Naive B cell (primary cell): ENCODE measurements at places on chromosomes 1 and 21.

DNA sequence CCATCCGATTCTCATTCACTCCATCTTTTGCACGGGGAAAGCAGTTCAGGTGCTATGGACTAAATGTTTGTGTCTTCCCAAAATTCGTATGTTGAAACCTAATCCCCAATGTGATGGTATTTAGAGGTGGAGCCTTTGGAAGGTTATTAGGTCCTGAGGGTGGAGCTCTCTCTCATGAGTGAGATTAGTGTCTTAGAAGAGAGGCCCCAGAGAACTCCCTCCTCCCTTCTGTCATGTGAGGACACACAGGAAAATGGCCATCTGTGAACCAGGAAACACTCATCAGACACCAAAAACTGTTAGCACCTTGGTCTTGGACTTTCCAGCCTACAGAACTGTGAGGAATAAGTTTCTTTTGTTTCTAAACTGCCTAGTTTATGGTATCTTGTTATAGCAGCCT, 15.8 kb upstream of the CCDC190 start:
- H3K4me1 ChIP-seq: no peaks in the 10 kb centered on the region
- H3K27me3 ChIP-seq: peaks cover 7% of the 10 kb centered on the region
- no peak for DNase-seq
- no peak overlapping the region for H3K4me3 ChIP-seq
- H3K36me3 ChIP-seq: no peaks in the 10 kb centered on the region

DNA sequence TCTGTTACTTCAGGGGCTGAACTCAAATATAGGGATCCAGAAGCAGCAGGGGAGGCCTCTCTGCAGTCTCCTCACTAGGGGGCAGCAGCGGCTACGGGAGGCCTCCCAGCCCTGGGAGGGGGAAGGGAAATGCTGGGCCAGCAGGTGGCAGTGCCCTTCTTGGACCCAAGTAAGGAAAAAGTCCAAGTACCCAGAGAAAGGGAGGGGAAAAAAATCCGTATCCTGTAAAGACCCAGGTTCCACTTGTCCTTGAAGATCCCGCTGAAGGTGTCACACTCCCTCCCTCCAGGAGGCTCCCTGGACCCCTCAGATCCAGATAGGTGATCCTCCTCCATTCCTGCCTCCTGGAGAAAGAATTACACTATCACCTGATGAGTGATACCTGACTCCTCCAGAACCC, 14.1 kb upstream of the NUAK2 start:
- peaks cover 6% of the 10 kb centered on the region for H3K4me1 ChIP-seq
- no peak overlapping the region for H3K27ac ChIP-seq
- H3K36me3 ChIP-seq: no peaks in the 10 kb centered on the region
- H3K27me3 ChIP-seq: no peaks in the 10 kb centered on the region
- DNase-seq: peak; percentile 78

GRCh38 chr1:7513081-7513480, 258.0 kb upstream of the VAMP3 start:
- H3K27me3 ChIP-seq: peaks cover 6% of the 10 kb centered on the region
- H3K4me1 ChIP-seq: no peaks in the 10 kb centered on the region
- H3K4me3 ChIP-seq: no peak overlapping the region
- no peak for DNase-seq
- no peak overlapping the region for H3K27ac ChIP-seq

GRCh38 chr1:5685446-5686040, 306.7 kb downstream of the NPHP4 start:
- H3K27ac ChIP-seq: no peak overlapping the region
- no peak for DNase-seq

- DNase-seq: no peak
- H3K27ac ChIP-seq: no peak overlapping the region
- H3K27me3 ChIP-seq: peaks cover 85% of the 10 kb centered on the region
- no peaks in the 10 kb centered on the region for H3K36me3 ChIP-seq
- no peak overlapping the region for H3K4me3 ChIP-seq
These were observed 90.4 kb downstream of the PAX7 start for GRCh38 chr1:18721041-18721440.

- peak overlapping the region; percentile 95 for H3K27ac ChIP-seq
- H3K4me1 ChIP-seq: peaks cover 48% of the 10 kb centered on the region
- DNase-seq: no peak
- peak overlapping the region; percentile 86 for H3K4me3 ChIP-seq
- no peaks in the 10 kb centered on the region for H3K36me3 ChIP-seq
These were observed 994 bp downstream of the RO60 start for GRCh38 chr1:193060406-193060805.

DNA sequence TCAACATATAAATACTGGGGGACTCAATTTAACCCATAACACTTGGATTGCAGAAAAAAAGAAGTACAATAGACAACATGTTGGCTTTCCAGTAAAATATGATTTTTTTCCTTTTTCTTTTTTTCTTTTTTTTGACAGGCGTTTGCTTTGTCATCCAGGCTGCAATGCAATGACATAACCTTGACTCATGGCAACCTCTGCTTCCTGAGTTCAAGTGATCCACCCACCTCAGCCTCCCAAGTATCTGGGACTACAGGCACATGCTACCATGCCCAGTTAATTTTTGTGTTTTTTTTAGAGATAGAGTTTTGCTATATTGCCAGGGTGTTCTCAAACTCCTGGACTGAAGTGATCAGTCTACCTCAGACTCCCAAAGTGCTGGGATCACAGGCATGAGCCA, 1512.0 kb upstream of the PRMT6 start:
- no peak overlapping the region for H3K4me3 ChIP-seq
- no peak overlapping the region for H3K27ac ChIP-seq
- DNase-seq: no peak
- no peaks in the 10 kb centered on the region for H3K36me3 ChIP-seq
- no peaks in the 10 kb centered on the region for H3K27me3 ChIP-seq

GRCh38 chr1:48036710-48037355, 39.6 kb upstream of the TRABD2B start:
- no peak overlapping the region for H3K27ac ChIP-seq
- H3K4me1 ChIP-seq: no peaks in the 10 kb centered on the region
- no peak overlapping the region for H3K4me3 ChIP-seq
- peaks cover 6% of the 10 kb centered on the region for H3K27me3 ChIP-seq
